ENCODE measurements at places on chromosomes 2 and 18. TPM values are rescaled to one million over a fixed set of nuclear protein-coding genes. Genes with fewer than 3 reads are reported as not detected.

- no peak for DNase-seq
These were observed 373.3 kb upstream of the RAB12 start for GRCh38 chr18:8235894-8236293.

GRCh38 chr2:219352448-219353023 lies 20.0 kb upstream of the RESP18 start:
- peak; percentile 37 for DNase-seq

DNA sequence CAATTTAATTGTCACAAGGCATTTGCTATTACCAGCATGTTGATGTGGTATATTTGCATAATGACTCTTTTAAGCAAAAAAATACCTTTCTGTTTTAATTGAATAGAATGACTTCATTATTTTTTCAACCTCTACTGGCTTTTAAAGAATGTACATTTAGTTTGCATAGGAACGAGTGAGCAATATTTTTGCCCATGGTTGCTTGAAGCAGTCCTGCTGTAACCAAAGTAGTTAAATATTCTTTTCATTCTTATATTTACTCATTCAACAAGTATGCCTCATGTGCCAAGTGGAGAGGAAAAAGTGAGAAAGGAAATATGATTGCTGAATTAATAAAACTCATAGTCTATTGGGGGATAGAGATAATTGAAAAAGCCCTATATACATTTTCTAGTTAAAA lies 184.7 kb downstream of the DSEL start:
- no peak for DNase-seq

- DNase-seq: no peak
These were observed 171.7 kb upstream of the SOX11 start for GRCh38 chr2:5520463-5520972.

DNA sequence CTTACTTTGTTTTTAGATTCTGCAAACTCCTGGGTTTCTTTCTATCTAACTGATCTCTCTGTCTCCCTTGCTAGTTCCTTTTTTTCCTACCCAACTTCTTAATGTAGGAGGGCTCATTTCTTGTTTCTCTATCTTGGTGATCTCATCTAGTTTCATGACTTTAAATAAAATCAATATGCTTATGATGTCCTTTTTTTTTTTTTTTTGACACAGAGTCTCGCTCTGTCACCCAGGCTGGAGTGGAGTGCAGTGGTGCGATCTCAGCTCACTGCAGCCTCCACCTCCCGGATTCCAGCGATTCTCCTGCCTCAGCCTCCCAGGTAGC lies 42.2 kb upstream of the IL1RL1 start:
- no peak for DNase-seq

DNA sequence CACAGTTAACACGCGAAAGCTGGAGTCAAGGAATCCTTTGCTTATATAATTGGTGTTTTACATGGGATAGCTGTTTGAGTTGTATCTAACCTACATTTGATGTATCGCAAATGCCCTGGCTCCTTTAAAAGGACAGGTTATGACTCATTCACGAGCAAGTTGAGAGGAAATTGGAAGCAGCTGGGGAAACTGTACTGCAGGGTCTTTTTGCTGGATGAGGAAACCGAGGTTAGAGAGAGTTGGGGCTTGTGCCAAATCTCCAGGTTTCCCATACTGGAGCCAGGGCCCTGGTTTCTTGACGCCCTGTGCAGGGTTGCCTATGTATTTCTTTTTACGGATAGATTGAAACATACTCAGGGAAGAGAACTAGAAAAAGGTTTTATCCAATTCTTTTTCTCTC lies 60.0 kb upstream of the SPTBN1 start:
- DNase-seq: no peak

GRCh38 chr2:144683107-144683753 lies 163.3 kb upstream of the ZEB2 start:
- DNase-seq: no peak

DNA sequence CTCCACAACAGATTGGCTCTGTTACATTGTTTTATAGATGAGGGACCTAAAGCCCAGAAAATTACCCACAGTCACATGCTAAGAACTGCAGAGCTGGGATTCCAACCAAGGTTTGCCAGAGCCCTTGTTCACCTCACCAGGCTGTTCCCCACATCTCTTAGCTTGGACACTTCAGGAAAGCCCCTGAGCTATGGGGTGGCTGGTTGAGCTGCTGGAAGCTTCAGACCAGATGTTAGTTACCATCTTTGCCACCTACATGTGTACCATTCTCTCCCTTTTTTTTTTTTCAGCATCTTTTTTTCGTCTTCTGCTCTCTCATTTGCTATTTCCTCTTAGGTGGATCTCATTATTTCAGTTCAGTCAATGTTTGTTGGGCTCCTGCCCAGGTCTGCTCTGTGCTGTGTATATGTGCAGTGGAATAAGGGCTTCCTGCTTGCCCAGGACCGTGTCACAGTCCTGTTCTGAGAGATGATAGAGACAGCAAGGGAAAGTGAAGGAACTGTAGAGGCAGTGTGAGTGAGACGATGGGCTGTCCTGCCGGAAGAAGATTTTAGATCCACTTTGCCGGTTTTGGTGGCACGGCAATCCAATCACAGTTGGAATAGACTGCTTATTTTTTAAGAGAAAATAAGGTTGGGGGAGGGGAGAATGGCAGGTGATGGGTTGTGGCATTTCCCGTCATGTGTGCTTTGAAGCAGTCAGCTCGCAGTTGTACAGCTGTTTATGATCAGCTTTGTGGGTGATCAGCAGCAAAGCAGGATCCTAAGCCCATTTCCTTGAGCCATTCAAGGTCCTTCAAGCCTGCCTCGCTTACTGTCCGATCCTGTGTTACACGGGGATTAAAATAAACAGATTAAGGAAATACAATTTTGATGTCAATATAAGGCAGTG lies 152.6 kb downstream of the RTN4 start:
- DNase-seq: no peak

ALPI gene
- 309 TPM for total RNA-seq

POTEC gene
- not detected for total RNA-seq

GALNT14 gene
- total RNA-seq: 26.1 TPM

CRYBA2 gene
- total RNA-seq: 14.2 TPM

TFCP2L1 gene
- 5.0 TPM for total RNA-seq

CRACDL gene
- 7.2 TPM for total RNA-seq

ANKRD36C gene
- 46.6 TPM for total RNA-seq
